ENCODE measurements at places on chromosomes 3 and 15. TPM values are rescaled to one million over a fixed set of nuclear protein-coding genes. Genes with fewer than 3 reads are reported as not detected.

- no peak for DNase-seq
Measured at GRCh38 chr3:147411238-147411814, 2.2 kb downstream of the ZIC1 start.

- DNase-seq: no peak
Measured at GRCh38 chr3:177764933-177765332, 567.7 kb upstream of the TBL1XR1 start.

GRCh38 chr15:62570405-62570783, 405.3 kb upstream of the C2CD4B start:
- DNase-seq: no peak

GRCh38 chr3:143571548-143571947, 276.7 kb downstream of the SLC9A9 start:
- no peak for DNase-seq

GRCh38 chr15:39609166-39609916, 28.5 kb downstream of the THBS1 start:
- no peak for DNase-seq

- DNase-seq: no peak
Measured at GRCh38 chr3:5390221-5390620, 202.7 kb downstream of the EDEM1 start.

GRCh38 chr3:118943597-118943996, 91.0 kb downstream of the IGSF11 start:
- no peak for DNase-seq

CDHR4 gene
- polyA plus RNA-seq: 0.01 TPM

C3orf22 gene
- polyA plus RNA-seq: not detected

WDR93 gene
- polyA plus RNA-seq: 0.09 TPM

IP6K2 gene
- polyA plus RNA-seq: 81.7 TPM

LRRN1 gene
- not detected for polyA plus RNA-seq

GATA2 gene
- polyA plus RNA-seq: 16.0 TPM

UQCC5 gene
- polyA plus RNA-seq: 83.5 TPM

Measured in heart right ventricle (tissue), 16 donors.